IPS DF 19.7 (cell line): ENCODE measurements at places on chromosomes 11 and 22.

- DNase-seq, result no peak
These were observed 939 bp upstream of the SH3BP1 start for GRCh38 chr22:37638391-37639069.

GRCh38 chr11:66718320-66718971 lies 10.6 kb downstream of the SPTBN2 start:
- no peak for DNase-seq

- DNase-seq, result no peak
These were observed 36.8 kb downstream of the CERK start for GRCh38 chr22:46701262-46701661.

- DNase-seq, result no peak
These were observed 3.7 kb upstream of the RPS6KA4 start for GRCh38 chr11:64355078-64355940.

- DNase-seq, result no peak
These were observed 37.4 kb downstream of the CEP57 start for GRCh38 chr11:95827696-95828095.

GRCh38 chr11:104645261-104646222 lies 252.7 kb downstream of the CASP12 start:
- DNase-seq, result no peak

GRCh38 chr11:68843703-68844312 lies 2.1 kb upstream of the CPT1A start:
- DNase-seq, result no peak

- no peak for DNase-seq
These were observed 89.9 kb upstream of the OR5AK2 start for GRCh38 chr11:56898856-56899255.

- DNase-seq, result no peak
These were observed 17.8 kb upstream of the NEU3 start for GRCh38 chr11:74970852-74971395.

- no peak for DNase-seq
These were observed 28.9 kb upstream of the PARVB start for GRCh38 chr22:43995057-43995685.

DNA sequence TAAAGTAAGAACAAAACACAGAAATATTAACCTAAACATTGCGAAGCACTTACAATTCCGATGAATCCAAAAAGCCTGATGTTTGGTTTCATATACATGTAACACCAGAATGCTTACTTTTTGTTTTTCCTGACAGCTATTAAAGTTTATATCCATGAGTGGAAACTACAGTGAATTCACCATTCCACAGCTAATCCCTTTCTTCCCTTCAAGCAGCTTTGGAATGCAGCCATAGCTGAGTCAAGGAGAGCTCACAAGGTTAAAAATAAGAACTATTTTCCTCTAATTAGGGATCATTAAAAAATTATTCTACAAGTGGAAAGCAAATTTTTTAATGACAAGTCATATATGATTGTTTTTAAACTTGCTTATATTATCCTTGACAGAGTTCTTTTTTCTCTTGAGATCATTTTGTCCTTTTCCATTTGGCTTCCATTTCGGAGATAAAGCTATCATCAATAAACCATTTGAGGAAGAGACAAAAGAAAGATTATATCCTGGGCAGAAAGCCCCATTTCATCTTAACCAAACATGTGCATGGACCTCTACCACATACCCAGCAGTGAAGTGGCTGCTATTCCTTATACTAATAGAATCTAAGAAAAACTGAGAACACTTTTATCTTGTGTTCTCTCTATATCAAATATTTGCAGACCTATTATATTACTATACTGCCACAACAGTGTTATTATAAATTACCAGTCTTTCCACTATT lies 19.7 kb upstream of the FIBIN start:
- no peak for DNase-seq

DNA sequence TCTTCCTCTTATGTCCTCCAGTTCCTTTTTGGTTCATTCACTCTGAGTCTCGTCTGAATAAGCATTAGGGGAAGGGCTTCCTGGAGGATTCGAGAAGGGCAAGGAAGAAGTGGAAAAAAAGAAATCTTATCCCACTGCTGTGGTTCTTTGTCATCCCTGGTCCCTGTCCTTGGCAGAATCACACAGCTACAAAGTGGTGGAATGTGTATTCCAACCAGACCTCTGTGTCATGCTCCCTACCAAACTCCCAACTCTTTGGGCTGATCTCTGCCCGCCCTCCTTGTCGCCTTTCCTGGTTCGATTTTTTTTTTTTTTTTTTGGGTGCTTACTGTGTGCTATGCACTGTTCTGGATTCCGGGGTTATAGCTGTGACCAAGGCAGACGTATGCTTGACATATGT lies 61.0 kb downstream of the TEAD1 start:
- no peak for DNase-seq

GRCh38 chr11:19924311-19924710 lies 211.7 kb downstream of the NAV2 start:
- DNase-seq, result no peak

DNA sequence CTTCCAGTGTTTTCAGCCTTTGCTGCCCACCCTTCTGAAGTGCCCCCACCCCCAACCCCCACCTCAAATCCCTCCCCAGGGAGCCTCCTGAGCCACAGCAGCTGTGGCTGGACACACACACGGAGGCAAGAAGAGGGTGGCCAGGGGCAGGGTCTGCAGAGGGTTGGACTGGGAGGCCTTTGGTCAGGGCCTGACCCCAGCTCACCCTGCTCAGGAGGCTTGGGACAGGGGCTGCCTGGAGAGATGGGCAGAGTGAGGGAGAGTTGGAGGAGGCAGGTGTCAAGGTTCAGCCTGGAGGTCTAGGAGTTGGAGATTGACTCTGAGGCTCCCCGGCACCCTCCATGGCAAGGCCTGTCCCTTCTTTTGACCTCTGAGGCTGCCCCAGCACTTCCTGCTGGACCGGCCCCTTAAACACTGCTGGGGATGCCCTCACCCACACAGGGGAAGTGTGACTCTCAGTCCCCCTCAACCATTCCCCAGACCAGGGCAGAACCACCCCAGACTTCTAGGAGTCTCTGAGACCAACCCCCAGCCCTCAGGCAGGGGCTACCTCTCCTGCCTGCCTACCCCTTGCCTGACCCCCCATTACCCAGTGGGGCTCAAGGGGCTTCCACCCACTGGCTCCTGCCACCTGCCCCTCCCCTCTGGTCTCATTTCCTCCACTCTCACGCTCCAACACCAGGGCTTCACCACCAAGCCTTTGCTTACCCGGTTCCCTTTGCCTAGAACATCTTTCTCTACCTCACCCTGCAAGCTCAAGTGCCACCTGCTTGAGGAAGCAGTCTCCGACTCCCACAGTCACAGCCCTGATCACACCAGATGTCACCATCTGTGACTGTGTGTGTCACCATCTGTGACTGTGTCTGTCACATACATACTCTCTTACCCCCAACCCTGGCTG lies 8.6 kb downstream of the ARAP1 start:
- DNase-seq, result no peak

DNA sequence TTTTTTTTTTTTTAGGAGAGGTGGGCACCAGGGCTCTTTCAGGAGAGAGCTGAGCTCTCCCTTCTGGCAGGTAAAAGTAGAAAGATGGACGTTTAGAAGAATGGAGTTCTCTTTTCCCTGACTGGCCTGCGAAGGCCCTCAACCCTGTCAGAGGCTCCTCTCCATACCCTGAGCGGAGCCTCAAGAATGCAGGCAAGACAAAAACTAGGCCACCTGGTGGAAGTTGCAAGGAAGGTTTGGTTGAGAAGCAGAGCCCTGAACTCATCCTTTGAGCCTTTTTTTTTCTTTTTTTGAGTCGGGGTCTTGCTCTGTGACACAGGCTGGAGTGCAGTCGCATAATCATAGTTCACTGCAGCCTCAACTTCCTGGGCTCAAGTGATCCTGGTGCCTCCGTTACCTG lies 1.4 kb downstream of the OTOG start:
- no peak for DNase-seq

DNA sequence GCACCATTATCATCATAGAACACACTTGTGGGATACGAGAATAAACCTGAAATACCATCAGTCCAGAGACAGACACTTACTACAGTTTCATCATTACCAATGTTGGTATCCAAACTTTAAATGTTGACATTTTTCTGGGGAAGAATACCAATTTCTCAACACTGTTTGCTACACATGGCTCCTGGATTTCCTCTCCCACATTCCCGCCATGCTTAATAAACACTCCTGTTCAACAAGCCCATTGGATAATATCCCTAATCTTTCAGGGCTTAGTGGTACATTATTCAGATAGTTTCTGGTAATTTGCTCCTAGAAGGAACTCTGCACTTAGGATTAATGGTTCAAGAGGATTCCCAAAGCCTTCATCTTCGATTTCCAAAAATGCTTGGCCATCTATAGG lies 48.2 kb downstream of the CSF2RB start:
- DNase-seq, result no peak

- DNase-seq, result no peak
These were observed 67.1 kb downstream of the PARVB start for GRCh38 chr22:44091021-44091721.

DNA sequence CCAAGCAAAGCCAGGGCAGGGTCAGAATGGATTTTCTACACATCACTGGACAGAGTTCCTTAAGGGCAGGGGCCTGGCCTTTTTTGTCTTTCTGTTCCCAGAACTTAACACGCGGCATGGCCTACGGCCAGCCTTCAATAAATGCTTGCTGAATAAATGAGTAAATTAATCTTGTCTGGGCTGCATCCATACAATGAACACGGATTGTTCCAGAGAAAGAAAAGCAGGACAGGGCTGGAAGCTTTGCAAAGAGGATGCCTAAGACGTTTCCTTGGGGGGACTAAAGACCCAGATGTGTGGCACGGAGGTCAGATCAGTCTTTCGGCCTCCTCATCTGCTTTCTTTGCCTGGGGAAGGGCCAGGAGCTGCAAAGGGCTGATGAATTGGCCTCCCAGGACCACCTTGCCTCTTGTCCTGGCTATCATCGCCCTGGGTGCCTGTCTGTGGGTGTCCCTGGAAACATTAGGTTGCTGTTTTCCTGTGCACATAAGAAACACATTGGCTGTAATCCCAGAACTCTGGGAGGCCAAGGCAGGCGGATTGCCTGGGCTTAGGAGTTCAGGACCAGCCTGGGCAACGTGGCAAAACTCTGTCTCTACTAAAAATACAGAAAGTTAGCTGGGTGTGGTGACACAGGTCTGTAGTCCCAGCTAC lies 20.8 kb upstream of the RFPL3 start:
- no peak for DNase-seq
